Ureter (tissue), 1 donor: ENCODE measurements at places on chromosomes 5 and 9.

- DNase-seq: no peak
Observed at GRCh38 chr5:123181394-123181801, 92.4 kb downstream of the PRDM6 start.

- no peak for DNase-seq
Observed at GRCh38 chr5:136738829-136739228, 373.5 kb upstream of the TRPC7 start.

- DNase-seq: no peak
Observed at GRCh38 chr5:133652951-133653759, 40.8 kb upstream of the FSTL4 start.

GRCh38 chr5:50715001-50715400 lies 48.6 kb downstream of the PARP8 start:
- no peak for DNase-seq

DNA sequence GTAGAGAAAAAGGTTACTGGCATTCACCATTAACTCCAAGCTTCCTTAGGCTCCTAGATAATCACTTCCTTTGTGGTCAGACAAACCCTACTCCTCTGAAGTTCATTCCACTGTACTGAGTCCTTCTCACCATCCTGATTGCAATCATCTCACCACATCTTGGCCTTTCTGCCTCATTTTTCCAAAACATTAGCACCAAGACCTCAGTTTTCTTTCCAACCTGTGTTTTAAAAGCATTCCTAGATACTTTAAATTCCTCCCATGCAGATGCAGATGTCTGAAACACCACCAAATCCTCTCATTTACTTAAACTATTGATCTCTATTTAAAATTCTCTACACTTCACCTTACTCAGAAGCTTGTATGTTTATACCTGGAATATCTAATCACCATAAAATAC lies 961.3 kb upstream of the CTNND2 start:
- no peak for DNase-seq

DNA sequence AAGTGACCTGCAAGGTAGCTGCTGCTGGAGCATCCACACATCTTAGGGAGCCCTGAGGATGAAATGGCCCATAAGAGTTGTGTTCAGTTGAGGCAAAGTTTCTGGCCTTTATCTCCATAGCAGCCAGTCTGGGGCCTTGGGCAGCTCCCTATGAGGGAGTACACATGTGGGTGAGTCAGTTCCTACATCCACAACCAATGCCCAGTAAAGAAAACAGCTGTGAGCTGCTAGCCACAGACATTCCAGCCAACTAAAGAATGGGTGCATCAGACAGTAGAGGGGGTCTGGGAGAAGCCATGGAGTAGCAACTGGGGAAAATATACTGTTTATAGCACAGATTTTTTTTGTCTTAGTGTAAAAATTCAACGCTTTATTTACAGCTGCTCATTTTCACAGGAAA lies 720.7 kb downstream of the TLE1 start:
- no peak for DNase-seq

GRCh38 chr5:176679365-176680225 lies 32.3 kb downstream of the TSPAN17 start:
- DNase-seq: no peak

DNA sequence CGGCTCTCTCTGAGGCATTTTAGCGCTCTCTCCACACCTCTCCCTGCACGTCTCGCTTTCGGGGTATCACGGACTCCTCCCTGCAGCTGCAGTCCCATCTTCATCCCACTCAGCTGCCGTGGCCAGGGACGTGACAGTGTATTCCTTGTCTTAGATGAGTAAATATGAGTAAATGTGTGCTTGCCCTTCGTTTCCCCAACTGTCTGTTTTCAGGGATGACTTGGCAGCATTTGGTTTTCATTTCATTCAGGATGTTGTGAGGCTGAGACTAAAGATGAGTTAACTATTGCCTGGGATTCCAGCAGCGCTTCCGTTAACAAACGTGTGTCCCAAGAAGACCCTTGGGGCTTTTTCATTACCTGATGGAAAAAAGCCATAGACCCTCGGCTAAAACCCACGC lies 29.5 kb downstream of the GDNF start:
- DNase-seq: no peak

GRCh38 chr9:114968671-114969070 lies 38.3 kb upstream of the TNFSF8 start:
- no peak for DNase-seq

- no peak for DNase-seq
Observed at GRCh38 chr5:59025734-59026133, 442.9 kb downstream of the RAB3C start.

DNA sequence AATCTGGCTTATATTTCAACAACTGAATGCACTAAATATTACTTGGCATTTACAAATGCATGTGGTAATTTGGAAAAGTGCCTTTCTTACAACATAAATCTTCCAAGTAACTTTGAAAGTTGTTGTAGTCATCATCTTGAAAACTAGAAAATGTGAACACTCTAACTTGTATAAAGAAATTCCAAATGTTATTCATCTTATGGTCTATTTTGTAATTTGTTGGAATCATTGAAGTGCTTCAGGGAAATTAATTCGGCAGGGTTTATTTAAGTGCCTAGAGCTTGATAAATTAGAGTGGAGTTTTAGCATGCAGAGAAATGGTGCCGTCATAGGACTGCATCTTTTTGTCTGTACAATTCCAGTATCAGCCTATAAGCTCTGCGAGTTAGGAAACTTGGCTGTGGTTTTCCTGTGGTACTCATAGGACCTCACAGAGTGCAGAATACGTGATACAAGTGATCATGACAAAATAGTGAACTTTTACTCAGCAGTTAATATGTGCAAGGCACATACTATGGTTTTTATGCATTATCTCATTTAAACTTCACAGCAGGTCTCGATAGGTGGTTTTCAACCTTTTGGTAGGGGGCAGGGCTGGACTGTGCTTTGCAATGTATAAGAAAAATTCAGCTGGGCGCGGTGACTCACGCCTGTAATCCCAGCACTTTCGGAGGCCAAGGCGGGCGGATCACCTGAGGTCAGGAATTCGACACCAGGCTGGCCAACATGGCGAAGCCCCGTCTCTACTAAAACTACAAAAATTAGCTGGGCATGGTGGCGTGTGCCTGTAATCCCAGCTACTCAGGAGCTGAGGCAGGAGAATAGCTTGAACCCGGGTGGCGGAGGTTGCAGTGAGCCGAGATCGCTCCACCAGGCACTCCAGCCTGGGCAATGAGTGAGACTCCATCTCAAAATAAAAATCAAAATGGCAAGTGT lies 79.6 kb downstream of the RAI14 start:
- no peak for DNase-seq

DNA sequence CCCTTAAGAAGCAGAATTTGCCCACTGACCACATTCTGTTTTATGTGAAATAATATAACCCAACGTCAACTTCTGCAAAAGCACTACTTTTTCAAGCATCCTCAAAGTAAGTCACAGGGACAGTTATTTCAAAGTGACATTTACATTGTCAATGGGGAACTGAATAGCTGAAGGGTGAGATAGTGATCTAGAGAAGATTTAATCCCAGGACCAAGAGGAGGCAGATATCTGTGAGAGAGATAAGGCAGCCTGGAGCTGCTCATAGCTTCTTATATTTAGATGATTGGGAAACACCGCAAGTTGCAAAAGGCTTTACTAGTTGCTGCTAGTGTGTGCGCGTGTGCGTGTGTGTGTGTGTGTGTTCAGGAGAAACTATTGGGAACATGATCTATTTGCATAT lies 210.4 kb upstream of the RFX3 start:
- no peak for DNase-seq

GRCh38 chr5:2251751-2252150 lies 369.0 kb upstream of the IRX4 start:
- no peak for DNase-seq

DNA sequence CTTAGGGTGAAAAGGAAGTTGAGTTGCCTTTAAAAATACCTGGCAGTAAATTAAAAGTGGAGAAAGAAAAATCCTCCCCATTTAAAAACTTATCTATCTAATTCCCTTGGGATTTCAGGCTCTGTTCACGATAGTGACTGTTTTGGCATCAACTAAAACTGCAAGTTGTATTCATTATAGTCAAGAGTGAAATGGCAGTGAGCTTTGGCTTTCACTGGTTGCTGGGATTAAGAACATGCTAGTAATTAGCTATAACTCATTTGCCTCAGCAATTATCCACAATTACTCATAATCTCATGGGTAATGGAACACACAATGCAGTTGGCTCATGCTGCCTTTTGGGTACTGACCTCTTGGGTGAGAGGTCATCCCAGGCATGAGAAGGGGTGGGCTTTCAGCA lies 250.1 kb downstream of the GAS1 start:
- DNase-seq: no peak

- no peak for DNase-seq
Observed at GRCh38 chr5:157961176-157961575, 102.2 kb upstream of the CLINT1 start.

DNA sequence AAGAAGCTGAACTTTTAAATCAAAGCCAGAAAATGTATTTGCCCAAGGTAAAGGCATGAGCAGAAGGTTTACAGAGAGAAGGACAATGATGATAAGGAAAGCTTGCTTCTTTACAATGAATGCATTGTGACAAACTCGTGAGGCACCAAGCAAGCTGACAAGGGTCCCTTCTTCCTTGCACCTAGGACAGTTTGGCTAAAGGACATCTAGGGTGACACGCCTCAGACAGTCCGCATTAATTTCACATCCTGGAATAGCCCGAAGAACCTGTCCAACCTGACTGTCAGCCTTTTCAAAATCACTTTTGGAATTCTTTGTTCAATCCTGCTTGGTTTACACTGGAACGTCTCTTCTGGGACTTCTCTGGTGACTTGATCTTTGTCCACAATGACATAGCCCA lies 146.4 kb upstream of the MAP3K1 start:
- DNase-seq: no peak

GRCh38 chr5:176743868-176744583 lies 66.3 kb upstream of the UNC5A start:
- DNase-seq: peak; percentile 25

- DNase-seq: no peak
Observed at GRCh38 chr5:173333925-173334661, 5.9 kb upstream of the STC2 start.

DNA sequence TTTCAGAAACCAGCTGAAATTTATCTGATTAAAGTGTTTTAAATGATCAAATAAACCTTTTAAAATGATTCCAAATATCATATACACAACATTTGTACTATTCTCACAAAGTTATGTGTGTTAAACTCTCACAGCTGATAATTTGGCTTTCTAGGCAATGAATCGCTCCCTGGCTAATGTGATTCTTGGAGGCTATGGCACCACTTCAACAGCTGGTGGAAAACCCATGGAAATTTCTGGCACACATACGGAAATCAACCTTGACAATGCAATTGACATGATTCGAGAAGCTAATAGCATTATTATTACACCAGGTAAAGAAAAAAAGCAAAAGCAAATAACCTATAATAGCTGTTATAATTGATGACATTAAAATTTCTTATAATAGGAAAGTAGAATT lies 72.4 kb downstream of the NNT start:
- DNase-seq: no peak

DNA sequence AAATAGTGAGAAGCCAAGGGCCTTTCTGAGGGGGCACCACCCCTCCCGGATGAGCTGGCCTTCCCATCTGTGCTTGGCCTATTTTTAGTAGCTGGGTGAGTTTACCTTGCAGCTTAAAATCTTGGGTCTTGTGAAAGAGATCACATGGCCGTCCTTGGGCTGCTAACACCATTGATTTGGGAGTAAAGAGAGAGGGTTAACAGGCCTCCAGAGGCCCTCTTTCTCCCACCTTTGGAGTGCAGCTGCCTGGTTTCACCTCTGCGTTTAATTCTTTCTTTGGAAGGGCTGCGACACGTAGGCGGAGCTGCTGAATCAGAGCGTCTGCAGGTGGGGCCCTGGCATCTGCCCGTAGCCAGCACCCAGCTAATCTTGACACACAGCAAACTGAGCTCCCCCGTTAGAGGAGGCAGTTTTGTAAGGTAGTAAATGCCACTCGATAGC lies 12.8 kb downstream of the OLFM1 start:
- DNase-seq: no peak

DNA sequence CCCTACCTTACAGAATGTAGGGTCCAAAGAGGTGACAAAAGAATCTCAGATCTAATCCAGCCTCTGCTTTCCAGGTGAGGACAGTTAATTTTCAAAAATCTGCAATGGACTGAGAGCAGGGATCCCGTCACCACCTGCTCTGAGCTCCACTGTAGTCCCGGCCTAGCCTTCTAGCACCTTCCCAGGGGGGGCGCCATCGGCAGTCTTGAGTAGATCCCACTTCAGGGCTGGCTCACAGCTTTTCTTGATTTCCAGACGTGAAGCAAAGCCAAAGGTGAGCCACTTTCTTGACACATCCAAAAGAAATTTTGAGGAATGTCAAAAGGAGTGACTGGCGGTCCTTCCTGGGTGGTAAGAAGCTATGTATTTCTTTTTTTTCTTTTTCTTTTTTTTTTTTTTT lies 114.1 kb downstream of the SYK start:
- no peak for DNase-seq

GRCh38 chr5:58773744-58774441 lies 191.0 kb downstream of the RAB3C start:
- no peak for DNase-seq

DNA sequence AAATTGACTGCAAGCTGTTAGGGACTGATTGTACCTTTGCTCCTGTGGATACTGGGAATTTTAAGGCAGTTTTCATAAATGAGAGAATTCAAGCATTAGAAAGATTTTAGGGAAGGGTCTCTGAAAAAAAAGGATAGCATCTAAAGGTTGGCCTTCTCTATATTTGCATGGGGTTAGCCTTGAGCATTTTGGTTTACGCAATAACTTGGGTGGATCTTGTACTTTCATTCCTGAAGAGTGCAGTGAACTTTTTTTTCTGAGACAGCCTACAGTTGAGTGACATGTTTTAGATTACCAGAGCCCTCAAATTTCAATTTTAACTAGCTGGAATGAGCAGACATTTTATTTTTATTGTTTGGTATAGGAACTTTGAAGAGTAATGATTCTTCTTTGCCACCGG lies 91.6 kb upstream of the NR3C1 start:
- no peak for DNase-seq

DNA sequence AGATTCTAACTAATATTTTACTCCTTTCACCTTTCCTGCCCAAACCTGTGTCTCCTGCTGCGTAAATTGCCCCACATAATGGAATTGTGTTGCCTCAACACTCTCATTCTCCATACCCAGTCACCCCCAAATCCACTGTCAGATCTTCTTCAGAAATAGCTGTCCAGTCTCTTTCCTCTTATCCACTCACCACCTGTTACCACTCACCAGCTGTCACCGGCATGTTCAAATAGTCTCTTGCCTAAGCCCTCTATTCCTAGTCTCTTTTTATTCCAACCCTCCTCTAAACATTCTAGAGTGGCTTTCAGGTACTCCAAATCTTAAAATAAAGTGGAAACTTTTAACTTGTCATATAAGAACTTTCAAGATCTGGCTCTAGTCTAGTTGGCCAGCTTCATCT lies 262.0 kb upstream of the FBXL7 start:
- no peak for DNase-seq

- DNase-seq: no peak
Observed at GRCh38 chr5:67765697-67766096, 449.9 kb upstream of the PIK3R1 start.

DNA sequence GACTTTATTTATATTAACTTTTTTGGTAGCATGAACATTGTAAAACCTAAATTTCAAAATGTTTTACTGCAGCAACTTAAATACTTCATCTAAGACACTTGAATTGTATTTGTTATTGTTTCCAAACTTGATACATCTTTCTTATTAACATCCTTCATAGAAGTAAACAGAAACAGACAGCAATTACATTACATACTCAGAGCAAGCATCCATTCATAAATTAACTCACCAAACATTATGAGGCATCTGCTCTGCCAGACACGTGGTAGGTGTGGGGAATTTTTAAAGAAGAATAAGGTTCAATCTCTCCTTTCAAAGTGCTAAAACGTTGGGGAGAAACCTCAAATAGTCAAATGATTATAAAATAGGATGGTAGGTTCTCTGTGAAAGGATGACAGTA lies 130.8 kb downstream of the MUSK start:
- no peak for DNase-seq
